ENCODE measurements at places on chromosomes 11 and 22.

- DNase-seq = no peak
Measured at GRCh38 chr11:8766988-8767374, 84.4 kb downstream of the RPL27A start.

DNA sequence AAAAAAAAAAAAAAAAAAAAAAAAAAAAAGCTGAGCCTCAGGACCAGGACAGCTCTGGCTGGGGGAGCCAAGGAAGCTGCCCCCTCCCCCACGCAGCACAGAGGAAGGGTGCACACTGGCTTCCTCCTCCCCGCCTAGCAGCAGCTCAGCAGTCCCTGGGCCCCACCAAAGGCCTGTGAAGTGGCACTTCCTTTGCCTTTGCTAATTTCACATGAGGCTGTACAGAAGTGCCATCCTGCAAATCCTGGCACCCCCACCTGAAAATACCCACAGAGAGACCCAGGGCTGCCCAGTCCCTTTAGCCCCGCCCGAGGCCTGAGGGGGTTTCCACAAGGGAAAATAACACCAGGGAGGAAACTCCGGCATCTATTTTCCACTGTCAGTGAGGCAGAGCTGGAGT lies 3.9 kb downstream of the RHOG start:
- DNase-seq = no peak

- DNase-seq = no peak
Measured at GRCh38 chr22:21449531-21450319, 17.5 kb upstream of the TMEM191C start.

GRCh38 chr22:41286639-41287091 lies 678 bp upstream of the RANGAP1 start:
- peak; percentile 23 for DNase-seq

DNA sequence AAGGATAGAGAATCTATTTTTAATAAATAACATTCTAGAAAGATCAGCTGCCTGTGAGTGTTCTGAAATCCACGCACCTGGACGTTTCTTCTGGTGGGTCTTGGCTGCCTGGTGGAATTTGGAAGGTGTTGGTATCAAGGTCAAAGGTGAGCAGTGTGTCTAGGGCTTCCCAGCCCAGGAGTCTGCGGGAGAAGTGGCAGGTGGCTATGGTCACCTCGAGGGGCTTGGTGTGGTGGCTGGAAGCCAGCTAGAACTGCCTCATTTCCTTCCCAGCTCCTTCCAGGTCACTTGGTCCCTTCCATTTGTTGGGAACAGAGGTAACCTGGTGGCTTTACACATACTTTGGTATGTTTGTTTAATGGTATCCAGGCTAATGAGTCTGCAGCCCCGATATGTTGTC lies 41.4 kb downstream of the NAT10 start:
- no peak for DNase-seq

DNA sequence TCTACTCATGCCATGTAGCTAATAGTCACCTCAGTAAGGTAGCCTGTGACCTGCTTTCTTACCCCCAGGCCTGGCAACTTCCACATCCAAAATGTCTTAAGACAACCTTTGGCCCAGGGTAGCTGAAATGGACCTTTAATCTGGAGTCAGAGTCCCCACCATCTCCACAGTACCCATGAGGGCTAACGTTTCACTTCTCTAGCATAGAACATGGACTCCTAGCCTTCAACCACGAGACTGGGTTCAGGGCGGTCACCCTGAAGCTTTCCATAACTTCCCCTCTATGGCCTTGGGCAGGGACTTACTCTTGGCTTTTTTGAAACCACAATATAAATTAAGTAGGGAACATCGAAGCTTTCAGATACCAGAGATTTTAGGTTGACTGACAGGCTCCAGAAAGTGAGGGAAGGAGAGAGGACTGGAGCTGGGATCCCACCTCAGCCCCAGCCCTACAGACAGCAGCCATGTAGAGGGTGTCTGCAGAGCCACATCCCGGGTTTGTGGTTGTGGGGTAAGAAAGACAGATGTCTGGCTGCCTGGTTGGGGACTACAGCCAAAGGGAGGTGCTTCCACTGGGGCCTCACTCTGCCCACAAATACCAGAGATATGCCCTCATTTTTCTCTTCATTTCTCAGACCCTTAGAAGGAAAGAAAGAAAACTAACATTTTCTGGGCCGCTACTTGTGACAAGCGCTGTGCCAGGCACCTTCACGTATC lies 2.6 kb downstream of the TBC1D10A start:
- DNase-seq = no peak

DNA sequence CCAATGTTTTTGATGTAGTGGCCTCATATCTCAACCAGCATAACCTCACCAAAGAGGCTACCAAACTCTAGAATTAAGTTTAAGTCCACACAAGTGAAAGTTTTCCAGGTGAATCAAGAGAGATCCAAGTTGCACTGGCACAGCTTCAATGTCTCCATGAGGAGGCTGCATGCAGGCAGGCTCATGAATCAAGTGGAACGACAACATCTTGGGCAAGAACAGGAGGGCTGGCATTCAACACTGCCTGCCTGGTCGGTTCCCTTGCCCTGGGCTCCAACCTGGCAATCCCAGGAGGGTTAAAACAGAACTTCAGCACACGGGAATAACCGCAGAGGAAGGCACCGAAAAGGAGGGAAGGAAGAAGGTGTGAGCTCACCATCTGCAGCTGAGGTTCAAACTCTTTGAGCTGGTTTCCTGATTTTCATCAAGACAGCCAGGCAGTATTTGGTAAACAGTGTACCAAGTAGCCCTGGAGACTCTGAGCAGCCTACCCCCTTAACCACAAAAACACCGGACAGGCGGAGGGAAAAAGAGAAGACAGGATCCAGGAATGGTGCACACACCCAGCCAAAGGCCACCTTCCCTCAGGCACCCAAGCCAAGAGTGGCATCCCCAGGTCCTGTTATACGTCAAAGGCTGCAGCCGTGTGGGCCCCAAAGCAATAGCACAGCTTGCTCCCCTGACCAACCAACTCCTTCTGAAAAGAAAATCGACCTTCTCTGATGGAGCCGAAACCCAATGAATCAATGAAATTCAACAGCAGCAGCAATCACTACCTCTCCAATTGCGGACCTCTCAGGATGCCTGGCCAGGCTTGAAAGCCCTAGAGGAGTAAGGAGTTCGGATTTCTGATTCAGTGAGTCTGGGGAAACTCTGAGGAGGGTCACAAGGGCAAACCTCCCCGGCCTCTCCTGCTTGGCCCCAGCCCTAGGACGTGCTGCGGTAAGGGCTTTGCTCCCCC lies 1.3 kb downstream of the PACSIN2 start:
- DNase-seq = no peak
